ENCODE measurements at places on chromosomes 6 and 20. TPM values are rescaled to one million over a fixed set of nuclear protein-coding genes. Genes with fewer than 3 reads are reported as not detected.

The WFDC12 gene
- not detected for total RNA-seq

The VGLL2 gene
- 2.4 TPM for total RNA-seq

The OLIG3 gene
- not detected for total RNA-seq

The PYGB gene
- total RNA-seq: 218 TPM

The SLA2 gene
- 0.19 TPM for total RNA-seq

Measured in left ventricle myocardium inferior (tissue), 1 donor.